ENCODE measurements at places on chromosomes 3 and 15.

DNA sequence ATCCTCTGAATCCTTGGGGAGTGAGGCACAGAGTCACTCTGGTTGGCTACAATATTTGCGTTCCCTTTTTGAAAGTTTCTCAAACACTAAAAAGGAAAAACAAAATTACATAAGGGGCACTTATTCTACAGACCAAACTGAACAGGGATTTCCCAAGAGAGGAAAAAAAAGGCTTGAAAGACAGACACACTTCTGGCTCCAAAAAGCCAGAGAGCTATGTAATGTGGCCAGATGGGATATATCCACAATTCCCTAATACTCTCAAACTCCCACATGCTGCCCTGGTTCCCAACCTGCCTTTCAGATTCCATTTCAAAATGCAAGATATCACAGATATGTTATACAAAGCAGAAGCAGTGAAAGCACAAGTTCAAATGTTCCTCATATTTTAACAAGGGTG lies 1.6 kb downstream of the FRMD4B start:
- no peak for DNase-seq

GRCh38 chr3:188322135-188322887 lies 168.4 kb downstream of the LPP start:
- DNase-seq = no peak

GRCh38 chr3:197229836-197230235 lies 68.6 kb downstream of the DLG1 start:
- DNase-seq = no peak

DNA sequence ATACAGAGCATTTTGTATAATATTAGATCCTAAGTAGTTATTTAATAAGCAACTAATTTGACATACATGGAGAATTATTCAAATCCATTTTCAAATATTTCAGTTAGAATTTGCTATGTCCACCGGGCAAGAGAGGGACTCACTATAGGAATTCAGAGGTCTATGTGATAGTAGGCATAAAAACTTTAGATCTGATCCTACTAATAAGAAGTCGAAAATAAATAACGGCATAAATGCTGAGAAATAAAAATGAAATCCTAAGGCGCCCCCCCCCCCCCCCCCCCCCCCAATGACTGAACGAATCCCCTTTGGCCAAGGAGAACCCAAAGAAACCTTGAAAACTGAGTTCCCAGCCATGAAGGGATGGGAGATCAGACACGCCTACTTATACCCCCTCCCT lies 80.6 kb downstream of the ZNF385D start:
- DNase-seq = no peak

GRCh38 chr3:127151992-127152650 lies 40.8 kb upstream of the PRR23E start:
- DNase-seq = no peak

All from naive thymus-derived CD8-positive, alpha-beta T cell (primary cell).